Brain (organoid and tissue), 16 donors: ENCODE measurements at places on chromosomes 13 and 19.

- DNase-seq = no peak
These were observed 433 bp upstream of the ZNF616 start for GRCh38 chr19:52140032-52140710.

DNA sequence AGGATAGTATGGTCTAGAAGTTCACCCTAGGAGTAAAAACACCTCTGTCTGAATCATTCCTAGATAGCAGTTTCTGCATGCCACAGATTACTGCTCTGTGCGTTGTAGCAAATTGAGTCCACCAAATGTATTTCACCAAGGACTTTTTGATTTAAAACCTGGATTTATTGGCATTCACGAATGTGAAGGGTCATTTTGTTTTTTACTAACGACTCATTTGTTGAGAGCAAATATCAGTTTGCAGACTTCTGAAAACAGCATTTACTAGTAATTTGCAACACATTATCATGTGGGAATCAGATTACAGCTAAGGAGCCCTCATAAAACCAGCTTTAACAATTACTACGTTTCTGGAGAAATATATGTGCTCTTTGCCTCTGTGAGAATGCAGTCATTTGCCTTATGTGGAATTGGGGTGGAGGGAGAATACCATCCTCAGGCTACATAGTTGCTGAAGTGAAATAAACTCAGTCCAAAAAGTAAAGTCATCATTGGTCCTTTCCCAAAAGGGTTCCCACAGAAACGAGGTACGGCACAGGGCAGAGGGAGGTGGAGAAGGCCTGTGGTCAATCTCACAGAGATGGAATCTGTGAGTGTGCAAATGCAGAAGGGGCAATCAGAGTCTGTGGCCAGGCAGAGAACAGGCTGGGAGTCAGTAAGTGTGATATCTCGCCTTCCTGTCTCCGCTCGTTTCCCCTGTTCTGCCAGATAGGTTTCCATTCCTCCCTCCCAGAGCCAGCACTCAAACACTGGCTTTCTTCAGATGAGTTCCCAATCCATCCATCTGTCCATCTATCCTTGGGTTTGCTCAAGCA lies 63.1 kb downstream of the DLEU7 start:
- no peak for DNase-seq

GRCh38 chr13:101258071-101258470 lies 158.2 kb downstream of the NALCN start:
- DNase-seq = no peak

DNA sequence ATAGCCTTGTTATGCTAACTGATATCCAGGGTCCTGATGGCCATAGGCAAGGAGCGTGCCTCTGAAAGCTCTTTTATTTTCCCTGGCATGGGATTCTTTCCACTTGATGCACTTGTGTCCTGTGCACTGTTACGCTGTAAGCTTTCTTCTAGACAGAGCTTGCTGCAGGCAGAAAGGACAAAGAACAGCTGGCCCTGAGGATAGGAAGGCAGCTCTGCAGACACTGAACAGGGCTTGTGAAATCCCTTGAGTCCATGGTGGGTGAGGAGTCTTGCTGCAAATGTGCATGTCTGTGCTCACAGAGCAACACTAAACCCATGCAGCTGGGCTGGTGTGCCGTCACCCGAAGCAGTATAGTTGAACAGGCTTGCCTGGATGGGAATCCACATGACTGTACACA lies 126.6 kb downstream of the AKAP11 start:
- DNase-seq = peak; percentile 6

DNA sequence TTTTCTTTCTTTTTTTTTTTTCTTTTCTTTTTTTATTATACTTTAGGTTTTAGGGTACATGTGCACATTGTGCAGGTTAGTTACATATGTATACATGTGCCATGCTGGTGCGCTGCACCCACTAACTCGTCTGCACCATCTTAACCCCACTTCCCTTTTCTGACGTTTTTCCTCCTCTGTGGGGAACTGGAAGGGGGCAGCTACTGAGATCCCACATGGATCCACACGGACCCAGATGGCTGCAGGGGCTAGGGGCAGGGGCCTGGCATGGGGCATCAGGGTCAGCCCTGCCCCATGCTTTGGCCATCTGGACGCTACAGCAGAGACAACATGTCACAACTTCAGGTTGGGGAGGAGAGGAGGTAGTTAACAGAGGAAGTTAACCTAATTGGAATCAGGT lies 54.3 kb downstream of the RUBCNL start:
- DNase-seq = no peak

- DNase-seq = no peak
These were observed 2.7 kb upstream of the PLA2G4C start for GRCh38 chr19:48113190-48113917.

DNA sequence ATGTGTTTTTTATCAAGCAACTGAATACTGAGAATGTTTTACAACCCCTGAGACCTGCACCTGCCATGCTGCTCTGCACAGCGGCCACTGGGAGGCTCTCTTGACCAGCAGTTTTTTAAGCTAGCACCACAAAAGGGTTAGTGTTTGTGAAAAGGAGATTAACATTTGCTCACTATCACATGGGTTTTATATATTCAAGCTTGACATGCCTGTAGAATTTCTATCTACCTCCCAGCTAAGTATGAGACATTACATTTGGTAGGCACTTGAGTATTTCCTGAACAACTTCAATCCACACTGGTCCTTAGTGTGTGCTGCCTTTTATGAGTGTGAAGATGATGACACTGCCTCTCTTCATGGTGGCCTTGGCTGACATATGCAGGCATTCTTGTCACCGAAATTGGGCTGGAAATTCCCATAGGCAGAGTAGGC lies 1238.9 kb downstream of the UQCRFS1 start:
- DNase-seq = peak; percentile 63

DNA sequence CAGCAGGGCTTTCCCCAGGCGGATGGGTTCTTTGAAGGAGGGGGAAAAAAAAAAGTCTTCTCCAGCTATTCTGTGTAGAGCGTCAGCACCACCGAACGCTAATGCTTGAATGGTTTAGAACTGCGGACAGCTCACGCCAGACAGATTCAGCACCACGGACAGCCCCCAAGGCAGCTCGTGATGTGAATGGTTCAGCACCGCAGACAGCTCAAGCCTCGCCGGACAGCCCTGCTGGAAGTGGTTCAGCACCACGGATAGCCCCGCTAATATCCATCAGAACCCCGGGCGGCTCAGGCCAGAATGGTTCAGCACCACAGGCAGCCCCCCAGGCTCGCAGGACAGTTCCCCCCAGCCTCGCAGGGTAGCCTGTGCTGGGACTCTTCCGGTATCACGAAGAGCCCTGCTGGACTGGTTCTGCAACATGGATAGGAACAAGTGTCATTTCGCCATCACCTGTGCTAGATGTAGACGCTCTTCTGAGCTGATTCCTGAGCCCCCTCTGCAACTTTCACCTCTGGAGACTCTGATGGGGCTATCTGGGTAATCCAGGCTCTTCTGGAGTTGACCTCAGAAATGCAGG lies 4.9 kb upstream of the SMIM17 start:
- peak; percentile 82 for DNase-seq

- no peak for DNase-seq
These were observed 51.0 kb upstream of the DOCK9 start for GRCh38 chr13:99028890-99029289.

DNA sequence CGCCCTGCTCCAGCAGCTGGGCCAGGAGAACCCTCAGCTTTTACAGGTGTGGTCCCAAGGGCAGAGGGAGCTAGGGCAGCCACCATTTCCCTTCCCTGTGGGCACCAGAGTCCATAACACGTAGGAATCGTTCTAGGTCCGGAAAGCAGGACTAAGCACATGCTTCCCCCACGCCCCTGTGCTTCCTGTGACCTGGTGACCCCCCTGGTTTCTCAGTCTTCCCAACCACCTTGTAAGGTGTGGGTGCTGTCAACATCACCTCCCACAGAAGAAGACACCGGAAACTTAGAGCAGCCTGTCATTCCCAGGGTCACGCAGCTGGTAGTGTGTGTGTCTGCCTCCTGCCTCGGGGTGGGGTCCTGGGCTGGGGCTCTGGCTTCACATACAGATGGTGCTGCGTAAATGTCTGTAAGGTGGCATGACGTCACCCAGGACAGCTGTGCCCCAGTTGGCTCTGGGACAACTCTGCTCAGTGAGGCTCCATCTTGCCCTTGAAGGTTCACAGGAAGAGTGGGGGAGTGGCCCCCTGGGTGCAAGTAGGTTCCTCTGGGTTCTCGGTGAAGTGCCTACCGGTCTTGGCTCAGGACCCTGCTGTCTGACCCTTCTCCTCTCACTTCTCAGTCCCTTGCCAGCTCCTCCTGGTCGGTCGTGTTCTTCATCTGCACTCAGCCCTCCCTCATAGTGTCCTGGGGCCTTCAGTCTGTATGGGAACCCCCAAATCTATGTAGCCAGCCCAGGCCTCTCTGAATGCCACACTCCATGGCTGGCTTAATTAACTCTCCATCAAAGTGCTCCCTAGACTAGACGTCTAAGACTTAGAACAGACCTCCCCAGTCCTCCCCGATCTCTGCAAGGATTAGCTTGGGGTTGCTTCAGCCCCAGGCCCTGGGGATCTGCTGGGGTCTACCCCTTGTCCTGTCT lies 4.0 kb downstream of the RAD23A start:
- DNase-seq = no peak

GRCh38 chr19:30696514-30696913 lies 324.3 kb downstream of the ZNF536 start:
- peak; percentile 64 for DNase-seq

DNA sequence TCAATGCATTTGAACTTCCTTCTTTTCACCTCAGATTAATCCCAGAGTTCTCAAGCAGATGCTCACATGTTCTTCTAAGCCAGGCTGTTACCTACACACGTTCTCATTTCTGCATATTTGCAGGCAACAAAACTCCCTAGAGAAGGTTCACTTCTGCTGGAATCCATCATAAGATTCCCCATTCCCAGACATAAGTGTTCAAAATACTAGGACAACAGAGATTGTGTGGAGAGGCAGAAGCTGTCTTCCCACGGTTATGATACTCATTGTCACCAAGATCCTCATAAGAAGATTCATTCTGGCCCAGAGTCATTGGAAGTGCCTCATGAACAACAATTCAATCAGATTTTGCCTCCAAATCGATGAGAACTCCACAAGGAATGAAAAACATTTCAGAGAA lies 931.6 kb upstream of the MIR17HG start:
- no peak for DNase-seq

DNA sequence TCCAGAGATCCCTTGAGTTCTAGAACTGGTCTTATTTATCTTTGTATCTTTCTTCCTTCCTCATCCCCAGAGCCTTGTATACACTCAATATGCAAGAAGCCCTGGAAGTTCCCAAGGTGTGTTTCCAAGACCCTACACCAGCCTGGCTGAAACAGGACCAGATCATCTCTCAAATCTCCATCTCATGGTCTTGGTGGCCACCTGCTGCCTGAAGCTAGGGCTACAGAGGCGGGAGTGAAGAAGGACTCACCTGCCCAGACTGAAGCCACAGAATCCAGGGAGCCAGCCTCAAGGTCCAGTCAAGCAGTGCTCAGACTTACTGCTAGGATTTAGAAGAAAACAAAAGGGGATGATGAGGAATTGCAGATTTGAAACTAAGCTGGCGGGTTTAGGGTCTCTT lies 6.1 kb upstream of the CYSLTR2 start:
- DNase-seq = no peak

DNA sequence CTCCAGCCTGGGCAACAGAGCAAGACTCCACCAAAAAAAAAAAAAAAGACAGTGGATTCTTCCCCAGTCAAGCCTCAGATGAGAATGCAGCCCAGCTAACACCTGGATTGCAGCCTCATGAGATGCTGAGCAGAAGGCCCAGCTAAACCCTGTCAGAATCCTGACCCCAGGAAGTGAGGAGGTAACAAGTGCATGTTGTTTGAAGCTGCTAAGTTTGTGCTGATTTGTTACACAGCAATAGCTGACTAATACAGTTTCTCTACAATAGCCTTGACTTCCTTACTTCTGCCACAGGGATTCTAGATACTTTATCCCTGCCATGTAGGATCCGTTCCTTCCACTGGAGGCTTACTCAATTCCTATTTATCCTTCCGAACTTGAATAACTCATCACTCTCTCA lies 20.5 kb downstream of the TMPRSS9 start:
- DNase-seq = no peak

DNA sequence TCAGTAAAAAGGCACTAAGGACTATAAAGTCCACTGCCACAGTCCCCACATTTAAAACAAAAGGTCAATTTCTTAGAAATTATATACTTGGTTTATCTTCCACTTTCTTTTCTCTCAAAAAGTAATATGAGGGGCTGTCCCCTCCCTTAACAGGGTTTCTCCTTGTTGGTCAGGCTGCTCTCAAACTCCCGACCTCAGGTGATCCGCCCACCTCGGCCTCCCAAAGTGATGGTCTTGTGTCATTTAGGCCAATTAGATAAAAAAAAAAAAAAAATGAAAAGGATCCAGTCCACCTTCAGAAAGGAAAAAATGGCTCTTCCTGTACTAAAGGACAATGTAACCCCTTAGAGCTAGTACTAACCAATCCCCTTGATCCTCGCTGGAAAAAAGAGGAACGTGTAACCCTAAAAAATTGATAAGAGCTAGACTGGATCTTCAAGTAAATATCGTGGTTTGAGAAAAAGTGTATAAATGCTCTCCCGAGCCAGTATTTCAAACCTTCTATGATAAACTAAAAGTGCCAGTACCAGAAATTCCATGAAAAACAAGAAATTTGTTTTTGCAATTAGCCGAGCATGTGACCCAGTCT lies 9.0 kb upstream of the CD70 start:
- DNase-seq = no peak

GRCh38 chr19:31598730-31599238 lies 249.5 kb upstream of the TSHZ3 start:
- DNase-seq = no peak

GRCh38 chr13:30143666-30144400 lies 163.5 kb downstream of the KATNAL1 start:
- DNase-seq = no peak

GRCh38 chr13:40635315-40635995 lies 31.0 kb downstream of the FOXO1 start:
- no peak for DNase-seq

DNA sequence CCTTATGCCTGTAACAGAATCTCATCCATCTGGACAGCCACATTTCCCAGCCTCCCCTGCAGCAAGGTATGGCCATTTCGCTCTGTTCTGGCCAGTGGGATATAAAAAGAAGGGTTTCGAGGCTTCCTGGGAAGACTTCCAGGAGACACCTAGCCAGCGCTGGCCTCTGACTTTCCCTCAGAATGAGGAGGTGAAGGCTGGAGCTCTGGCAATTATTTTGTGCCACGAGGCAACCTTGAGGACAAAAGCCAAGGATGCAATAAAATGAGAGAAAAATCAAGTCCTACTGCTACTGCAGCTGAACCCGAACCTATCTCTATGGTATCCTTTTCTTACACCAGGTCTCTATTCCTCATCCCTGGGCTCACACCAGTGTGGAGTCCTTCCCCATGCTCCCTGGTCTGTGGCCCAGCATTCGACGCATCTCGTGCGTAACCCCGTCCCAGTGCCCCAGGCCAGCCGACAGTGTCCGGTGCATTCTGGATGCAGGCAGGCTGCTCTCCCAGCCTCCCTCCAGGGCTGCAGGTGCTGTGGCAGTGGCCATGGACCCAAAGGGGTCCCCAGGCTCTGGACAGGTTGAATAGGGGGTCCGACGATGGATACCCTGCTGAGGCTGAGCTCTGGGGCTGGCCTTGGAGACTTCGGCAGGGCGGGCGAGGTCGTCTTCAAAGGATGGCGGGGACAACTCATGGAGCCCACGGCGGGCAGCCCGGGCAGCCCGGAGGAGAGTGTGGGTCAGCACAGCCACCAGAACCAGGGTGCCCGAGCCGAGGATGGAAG lies 12.2 kb downstream of the TMEM221 start:
- DNase-seq = no peak

GRCh38 chr13:111359930-111360329 lies 39.5 kb downstream of the TEX29 start:
- DNase-seq = no peak
